AG20443 (cell line): ENCODE measurements at places on chromosomes 2 and 18.

- no peak for DNase-seq
Measured at GRCh38 chr2:233006648-233007047, 6.4 kb downstream of the NGEF start.

DNA sequence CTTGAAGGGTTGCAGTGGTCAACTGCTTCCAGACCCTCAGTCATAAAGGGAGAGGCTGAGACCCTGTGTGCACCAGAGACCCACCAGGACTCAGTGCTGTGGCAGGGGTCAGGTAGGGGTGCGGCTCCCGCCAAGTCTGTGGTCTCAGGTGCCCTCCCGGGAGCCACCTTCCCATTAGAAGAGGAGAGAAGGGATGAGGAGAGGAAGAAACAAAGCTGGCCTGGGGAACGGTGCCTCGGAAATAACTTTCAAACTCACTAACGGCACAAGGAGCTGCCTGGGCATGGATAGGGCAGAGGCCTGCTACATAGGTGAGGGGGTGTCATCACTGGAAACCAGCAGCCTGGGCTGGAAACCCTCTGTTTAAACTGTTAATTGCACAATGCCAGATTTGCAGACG, 84.9 kb downstream of the TPO start:
- DNase-seq = no peak

GRCh38 chr18:42654556-42654955, 460.9 kb downstream of the RIT2 start:
- DNase-seq = no peak

DNA sequence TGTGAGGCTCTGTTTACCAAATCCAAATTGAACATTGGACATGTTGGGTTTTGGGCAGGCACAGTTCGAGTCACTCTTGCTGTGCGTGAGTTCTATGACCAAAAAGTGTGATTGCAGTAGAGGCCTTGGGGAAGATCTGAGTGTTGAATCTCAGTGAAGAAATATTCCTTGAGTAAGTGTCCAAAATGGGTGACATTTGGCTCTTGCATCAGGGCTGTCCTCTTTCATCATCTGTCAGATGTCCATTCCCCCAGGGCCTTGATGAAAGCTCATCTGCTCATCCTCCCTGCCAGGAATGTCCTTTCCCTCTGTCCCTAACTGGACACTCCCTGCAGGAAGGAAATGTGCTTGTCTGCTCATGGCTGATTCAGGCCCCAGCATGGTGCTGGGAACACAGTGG, 6.4 kb upstream of the SFTPB start:
- no peak for DNase-seq

DNA sequence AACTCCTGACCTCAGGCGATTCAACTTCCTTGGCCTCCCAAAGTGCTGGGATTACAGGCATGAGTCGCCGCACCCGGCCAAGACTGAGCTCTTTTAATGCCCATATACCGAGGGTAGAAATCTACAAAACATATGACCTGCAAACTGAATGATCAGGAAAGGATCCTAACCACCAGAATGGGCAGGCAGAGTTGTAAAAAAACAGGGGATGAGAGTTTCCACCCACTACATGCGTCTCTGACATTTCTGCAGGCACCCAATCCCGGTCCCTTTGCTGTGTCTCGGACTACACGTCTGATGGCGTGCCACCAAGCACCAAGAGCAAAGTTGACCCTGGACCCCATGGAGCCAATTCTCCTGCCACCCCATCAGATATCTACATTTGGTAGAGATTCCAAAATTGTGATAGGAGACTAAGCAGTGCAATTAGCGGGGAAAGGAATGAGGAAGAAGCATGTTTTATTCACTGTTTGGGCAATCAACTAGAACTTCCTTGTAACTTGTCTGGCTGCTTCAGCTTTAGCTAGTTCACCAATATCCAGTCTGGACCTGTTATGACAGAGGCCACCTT, 74.1 kb downstream of the ATP8B1 start:
- no peak for DNase-seq

DNA sequence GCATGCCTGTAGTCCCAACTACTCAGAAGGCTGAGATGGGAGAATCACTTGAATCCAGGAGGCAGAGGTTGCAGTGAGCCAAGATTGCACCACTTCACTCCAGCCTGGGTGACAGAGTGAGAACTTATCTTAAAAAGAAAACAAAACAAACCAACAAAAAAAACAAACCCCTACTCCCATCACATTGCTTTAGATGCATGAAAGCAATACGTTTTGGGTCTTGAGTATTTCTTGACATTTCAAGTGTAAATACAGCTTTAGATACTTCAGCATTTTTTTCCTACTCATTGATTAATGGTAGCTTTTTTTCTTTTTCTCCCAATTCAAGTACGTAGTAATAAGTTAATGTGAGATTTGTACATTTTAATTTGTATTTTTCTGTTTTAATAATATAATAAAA, 20.3 kb downstream of the RASGRP3 start:
- no peak for DNase-seq

GRCh38 chr18:55245211-55245614, 286.0 kb upstream of the CCDC68 start:
- no peak for DNase-seq

DNA sequence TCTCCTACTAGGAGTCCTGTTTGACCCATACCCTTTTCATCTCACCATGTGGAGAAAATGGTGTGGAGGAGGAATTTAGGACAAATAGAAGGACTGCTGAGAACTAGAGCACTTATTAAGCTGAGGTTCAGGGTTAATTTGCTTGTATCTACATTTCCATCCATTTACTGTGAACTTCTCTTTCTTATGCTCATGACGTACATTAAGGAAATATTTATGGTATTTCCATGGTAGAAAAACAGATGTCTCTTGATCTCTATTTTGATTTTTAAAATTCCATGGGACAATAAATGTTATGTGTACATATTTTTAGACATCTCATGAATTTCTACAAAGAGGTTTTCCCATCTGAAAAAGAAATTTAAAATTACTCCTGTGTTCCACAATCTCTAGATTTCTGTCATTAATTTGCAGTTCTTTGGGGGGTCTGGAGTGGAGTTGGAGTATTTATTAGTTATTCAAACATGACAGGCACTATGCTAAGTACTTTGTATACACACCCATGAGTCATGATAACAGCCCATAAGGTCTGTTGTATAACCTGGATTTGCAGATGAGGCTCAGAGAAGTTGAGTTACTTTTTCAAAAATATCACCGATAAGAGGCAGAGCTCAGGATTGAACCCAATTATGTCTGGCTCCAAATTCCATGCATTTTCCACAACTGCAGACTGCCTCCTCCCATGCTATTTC, 112.6 kb downstream of the COPS8 start:
- no peak for DNase-seq

GRCh38 chr2:39492095-39492590, 55.1 kb upstream of the MAP4K3 start:
- peak; percentile 75 for DNase-seq
